NCI-H1105 (cell line): ENCODE measurements at places on chromosomes 6 and 20.

DNA sequence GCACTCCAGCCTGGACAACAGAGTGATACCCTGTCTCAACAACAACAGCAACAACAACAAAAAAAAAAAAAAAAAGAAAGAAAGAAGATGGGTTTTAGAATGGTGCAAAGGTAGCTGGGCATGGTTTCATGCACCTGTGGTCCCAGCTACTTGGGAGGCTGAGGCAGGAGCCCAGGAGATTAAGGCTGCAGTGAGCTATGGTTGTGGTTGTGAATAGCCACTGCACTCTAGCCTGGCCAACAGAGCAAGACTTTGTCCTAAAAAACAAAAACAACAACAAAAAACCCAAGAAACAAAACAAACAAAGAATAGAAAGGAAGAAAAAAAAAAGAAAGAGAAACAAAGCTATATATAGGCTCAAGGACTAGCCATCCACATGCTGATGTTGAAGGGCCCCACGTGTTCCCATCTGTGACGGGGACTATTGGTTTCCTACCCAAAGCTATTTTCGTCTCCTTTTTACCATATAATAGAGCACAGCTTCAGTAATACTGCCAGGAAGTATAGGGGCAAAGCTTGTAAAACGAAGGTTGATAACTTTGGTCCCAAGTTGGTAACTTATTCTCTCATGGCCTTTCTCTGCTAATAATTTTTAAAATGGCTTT lies 7.9 kb upstream of the EEF1E1 start:
- DNase-seq: no peak

GRCh38 chr6:75926293-75927168 lies 145.9 kb downstream of the IMPG1 start:
- no peak for DNase-seq

GRCh38 chr6:117494283-117494682 lies 11.8 kb downstream of the DCBLD1 start:
- DNase-seq: no peak

GRCh38 chr20:36439040-36439730 lies 102.1 kb upstream of the MYL9 start:
- peak; percentile 54 for DNase-seq

GRCh38 chr6:2751871-2752270 lies 1.1 kb upstream of the MYLK4 start:
- DNase-seq: no peak

- no peak for DNase-seq
Observed at GRCh38 chr20:20571068-20571780, 141.2 kb downstream of the RALGAPA2 start.

GRCh38 chr6:71258078-71258866 lies 30.3 kb upstream of the OGFRL1 start:
- DNase-seq: no peak

- DNase-seq: no peak
Observed at GRCh38 chr6:30782425-30783014, 38.2 kb upstream of the IER3 start.

DNA sequence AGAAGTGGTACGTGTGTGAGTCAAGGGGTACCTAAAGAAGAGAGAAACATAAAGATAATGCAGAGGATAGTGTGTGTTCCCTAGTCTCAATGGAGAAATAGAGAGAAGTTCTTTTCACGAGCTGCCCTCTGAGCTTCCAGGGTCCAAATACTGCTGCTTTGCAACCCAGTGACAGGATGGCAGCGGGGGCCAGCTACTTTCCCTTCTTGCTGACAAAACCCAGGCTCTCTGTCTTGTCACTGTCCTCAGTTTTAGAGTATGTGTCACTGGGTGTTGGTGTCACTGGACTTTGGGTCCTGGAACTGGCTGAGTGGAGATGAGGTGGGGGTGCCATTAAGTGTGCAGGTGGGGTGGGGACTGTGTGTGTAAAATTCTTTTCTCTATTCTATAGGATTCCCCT lies 265.6 kb downstream of the CDC5L start:
- no peak for DNase-seq

GRCh38 chr20:10673842-10674683 lies at the start of gene JAG1:
TSS of gene JAG1 (minus strand) at chr20:10673999. CDS start at chr20:10673530, 469 bp downstream.
- peak; percentile 88 for DNase-seq

GRCh38 chr6:39335780-39336545 lies 13.5 kb upstream of the KCNK16 start:
- DNase-seq: no peak

- no peak for DNase-seq
Observed at GRCh38 chr6:167712731-167713475, 113.8 kb upstream of the AFDN start.

DNA sequence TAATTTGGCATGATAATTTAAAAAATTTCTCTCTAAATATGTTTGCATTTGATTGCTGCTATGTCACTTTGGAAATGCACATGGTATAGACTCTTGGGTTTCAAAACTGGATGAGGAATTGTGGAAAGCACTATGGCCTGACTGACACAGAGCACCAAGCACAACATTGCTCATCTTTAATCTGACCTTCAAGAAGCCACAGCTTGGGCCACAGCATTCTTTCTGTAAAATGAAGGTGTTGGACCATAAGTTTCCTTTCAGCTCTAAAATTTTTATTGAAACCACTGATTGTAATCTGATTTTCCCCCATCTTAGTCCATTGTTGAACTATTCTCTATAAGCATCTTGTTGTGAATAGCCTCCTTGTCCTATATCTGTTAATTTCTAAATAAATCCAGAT lies 41.0 kb downstream of the QKI start:
- DNase-seq: no peak

DNA sequence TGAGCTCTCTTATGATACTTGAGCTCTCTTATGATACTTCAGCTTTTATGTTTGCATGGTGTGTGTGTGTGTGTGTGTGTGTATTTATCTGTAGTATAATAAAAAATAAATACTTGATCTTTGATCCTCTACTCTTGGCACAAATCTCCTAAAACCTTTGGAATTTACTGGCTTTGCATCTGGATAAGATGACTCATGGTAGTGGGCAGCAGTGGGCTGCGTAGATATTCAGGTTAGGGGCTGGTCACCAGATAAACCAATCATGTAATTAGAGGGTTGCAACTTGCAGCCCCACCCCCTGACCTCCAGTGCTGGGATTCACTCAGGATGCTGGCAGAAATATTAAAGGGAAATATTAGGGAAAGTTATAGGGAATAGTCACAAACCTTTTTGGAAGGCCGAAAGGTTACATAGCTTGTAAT lies 151.9 kb upstream of the COL21A1 start:
- no peak for DNase-seq

- no peak for DNase-seq
Observed at GRCh38 chr6:44921798-44922197, 406.3 kb upstream of the RUNX2 start.

DNA sequence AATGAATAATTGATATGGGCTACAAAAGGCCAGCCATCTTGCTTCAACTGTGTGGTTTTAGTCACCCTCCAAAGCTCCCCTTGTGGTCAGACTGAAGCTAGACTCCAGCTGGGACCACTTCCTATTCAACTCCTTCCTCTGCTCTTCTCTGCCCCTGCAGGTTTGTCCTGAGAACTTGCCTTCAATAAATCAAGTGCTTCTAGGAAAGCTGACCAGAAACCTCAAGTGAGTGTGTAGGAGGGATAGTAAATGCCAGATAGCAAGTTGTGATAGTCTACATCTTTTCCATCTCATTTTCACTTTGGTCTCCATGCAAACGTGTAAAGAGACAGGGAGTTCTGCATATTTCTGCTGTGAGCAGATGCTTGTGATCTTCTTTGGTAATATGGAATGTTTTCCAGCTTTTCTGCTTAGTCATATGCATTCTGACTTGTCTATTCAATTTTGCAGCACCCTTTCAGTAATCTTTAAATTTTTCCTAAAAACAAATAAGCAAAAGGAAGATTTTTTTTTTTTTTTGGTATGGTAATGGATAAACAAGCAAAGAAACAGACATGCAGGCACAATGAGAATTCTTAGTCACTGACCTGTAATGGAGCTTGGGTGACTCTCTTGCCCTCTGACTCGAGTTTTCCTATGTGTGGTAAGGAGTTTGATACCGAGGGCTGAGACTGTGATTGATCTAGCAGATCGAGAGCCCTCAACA lies 201.3 kb upstream of the BTBD3 start:
- DNase-seq: no peak

GRCh38 chr6:98929498-98930060 lies 18.2 kb downstream of the FBXL4 start:
- no peak for DNase-seq

DNA sequence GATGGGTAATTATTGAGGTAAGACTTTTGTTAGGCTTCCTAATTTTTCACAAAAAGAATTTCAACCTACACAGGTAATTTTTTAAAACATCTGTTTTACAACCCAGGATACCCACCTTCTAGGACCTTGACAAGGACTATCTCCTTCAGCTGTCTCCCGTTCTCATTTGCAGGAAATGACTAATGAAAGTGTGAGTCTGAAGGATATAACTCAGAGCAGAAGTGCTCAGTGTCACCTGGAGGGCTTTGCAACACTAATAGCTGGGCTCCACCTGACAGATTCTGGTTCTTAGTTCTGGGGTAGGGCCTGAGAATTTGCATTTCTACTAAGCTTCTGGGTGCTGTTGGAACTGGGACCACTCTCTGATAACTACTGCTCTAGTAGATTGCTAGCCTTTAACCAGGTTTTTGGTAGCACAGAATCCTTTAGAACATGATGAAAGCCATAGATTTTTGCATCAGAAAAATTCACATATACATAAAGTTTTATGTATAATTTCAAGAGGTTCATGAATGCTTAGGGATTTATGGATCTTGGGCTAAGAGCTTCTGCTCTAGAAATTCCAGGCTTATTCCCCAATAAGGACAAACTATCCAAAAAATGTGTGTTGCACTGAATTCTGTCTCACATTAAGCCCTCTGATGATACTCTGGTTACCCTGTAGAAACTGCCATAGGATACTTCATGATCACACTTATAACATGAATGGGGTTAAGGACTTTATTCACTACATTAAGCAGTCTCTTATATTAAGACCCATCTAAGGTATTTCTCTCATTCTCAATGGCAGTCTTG lies 30.3 kb downstream of the AK9 start:
- no peak for DNase-seq

DNA sequence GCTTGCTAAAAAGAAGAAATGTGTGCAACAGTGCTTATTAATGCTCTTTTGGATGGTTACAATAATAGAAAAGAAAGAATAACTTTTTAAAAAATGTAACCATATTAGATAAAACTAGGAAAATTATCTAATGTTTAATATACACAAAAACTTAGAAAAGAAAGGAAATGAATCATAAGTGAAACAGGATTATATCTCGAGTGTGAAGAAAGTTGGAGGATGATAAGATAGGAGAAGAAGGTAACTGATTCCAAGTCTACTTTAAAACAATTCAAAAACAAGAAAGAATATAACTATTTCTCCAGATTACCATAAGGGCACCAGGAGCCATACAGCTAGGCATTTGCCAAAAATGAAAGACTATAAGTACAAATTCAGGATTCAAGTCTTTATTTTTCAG lies 73.0 kb downstream of the PHIP start:
- no peak for DNase-seq
